M059J (cell line): ENCODE measurements at places on chromosomes 3 and 15.

DNA sequence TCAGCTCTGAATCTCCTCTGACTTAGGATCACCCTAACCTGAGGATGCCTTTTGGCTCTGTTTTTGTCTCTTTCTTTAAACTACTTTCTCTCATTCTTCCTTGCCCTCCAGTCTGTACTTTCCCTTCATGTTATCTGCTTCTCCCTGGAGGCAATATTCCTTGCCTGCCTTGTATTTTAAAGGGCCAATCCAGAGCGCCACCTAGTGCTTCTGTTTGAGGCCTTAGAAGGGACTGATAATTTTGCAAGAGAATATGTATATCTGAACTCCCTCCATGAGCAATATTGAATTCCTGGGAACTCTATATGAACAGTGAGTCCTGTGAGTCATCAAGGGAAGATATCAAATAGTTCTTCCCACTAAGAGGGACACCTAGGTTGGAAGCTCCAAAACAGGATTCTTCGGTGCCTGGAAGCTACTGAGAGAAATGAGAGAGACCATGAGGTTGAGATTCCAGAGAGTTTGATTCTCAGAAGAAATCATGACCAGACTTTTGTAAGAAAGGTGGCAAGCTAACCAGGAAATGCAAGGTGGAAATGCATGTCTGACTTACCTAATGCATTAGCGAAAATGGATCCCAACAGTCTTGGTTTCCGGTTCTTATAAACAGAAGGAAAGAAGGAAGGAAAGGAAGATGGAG, 203.8 kb upstream of the CD96 start:
- DNase-seq: peak; percentile 79

DNA sequence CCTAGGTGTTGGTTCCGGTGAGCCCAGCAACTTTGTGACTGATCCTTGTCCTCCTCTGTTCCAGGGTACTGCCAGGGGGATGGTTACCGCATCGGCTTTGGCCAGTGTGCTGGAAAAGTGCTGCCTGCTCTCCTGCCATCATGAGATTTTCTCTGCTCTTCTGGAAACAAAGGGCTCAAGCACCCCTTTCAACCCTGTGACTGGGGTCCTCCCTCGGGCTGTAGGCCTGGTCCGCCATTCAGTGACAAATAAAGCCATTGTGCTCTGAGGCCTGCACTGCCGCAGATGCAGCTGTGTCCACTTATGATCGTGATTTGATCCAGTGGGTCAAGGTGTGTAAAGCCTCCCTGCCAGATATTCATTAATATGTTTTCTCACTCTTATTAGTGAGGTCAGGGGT, 33.3 kb downstream of the FAH start:
- no peak for DNase-seq

DNA sequence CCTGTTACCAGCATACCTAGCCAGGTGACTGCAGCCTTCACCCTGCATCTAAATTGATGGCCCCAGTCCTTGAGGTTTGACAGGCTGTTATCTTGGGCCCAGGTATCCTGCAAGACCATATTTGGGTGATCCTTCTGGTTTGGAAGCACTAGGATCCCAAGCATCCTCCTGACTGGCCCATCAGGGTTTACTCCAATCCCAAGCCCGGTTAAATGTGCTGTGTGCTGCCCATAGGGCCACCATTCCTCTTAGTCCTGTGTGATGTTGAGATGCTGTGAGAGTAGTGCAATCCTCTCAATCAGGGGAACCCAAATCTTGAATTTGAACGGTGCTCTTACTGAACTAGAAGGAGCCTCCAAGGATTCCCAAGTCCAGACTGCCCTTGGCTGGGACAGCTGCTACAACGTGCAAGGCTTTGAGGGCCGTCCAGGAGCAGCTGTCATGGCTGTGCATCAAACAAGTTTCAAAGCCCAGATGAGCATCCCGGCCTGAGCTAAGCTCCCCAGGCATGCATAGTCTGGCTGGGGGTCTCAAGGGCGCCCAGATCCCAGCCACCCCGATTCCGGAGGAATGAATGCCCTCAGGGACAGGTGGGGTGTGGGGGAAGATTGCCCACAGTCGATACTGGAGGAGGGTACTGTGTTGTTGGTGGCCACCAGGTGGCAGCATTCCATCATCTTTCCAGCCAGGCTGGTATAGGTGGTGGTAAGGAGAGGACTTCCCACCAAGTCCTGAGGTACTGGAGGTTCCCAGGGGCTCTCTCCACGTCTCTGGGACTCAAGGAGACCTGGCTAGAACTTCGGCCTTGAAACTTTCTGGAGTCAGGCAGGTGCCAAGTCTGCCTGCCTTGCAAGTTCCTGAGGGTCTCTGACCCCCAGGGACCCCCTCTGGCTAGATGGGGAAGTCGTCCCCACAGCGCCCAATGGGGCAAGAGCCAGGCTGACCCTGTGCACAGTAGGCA, 32.6 kb downstream of the RBM5 start:
- peak; percentile 66 for DNase-seq

GRCh38 chr15:94206463-94207167, 24.7 kb upstream of the MCTP2 start:
- DNase-seq: peak; percentile 77

GRCh38 chr15:27179789-27180188, 208.8 kb downstream of the GABRG3 start:
- DNase-seq: no peak

DNA sequence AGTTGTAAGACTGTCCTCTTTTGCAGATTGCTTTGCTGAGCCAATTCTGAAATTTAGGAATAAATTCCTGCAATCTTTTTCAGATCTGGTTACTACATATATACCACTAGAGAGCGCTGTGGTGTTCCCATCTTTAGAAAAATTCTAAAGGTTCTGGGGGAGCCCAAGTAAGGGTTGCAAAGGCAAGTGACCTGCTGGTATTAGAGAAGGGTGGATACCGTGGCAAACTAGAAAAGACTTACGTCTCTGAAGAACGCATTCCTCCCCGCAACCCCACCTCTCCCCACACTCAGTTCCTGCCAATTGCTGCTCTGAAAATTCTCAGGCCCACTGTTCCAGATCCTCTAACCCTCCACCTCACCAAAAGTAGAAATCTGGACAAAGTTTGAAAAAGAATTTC, 48.5 kb downstream of the EFHB start:
- peak; percentile 42 for DNase-seq

DNA sequence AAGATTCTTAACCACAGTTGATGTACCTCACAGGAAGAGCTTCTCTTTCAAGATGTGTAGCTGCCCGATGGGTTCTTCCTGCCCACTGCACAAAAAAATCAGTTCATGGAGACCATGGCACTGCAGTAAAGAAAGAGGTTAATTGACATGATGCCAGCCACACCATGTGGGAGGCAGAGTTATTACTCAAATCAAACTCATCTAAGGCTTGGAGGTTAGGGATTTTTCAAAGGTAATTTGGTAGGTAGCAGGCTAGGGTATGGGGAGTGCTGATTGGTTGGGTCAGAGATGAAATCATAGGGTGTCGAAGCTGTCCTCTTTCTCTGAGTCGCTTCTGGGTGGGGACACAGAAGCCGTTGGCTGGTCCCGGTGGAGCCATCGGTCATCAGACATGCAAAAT, 57.4 kb upstream of the BDH1 start:
- DNase-seq: no peak

GRCh38 chr15:96585484-96586386, 255.2 kb downstream of the NR2F2 start:
- DNase-seq: peak; percentile 20

DNA sequence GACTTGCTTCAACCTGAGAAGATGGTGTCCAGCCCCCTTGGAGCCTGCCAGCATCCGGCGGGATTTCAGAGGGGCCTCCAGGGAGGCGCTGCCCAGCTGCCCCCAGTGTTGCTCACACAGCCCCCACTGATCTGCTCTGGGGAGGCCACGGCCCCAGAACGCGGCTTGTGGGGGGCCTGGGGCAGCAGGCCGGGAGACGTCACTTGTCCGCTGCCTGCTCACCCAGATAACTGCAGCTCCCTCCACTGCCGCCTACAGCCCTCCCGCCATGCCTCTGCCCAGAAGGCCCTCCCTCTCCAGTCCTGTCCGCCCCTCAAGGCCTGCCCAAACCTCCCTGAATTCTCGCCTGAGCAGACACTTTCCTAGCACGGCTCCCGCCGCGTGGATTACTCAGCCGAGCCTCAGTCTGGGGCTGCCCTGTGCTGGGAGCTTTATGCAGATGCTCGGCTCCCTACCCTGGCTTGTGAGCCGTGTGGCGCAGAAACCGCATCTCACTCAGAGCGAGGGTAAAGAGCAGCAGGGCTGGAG, 17.2 kb upstream of the ADIPOQ start:
- peak; percentile 43 for DNase-seq

- peak; percentile 57 for DNase-seq
Observed at GRCh38 chr15:41919954-41920538, 26.2 kb upstream of the SPTBN5 start.

DNA sequence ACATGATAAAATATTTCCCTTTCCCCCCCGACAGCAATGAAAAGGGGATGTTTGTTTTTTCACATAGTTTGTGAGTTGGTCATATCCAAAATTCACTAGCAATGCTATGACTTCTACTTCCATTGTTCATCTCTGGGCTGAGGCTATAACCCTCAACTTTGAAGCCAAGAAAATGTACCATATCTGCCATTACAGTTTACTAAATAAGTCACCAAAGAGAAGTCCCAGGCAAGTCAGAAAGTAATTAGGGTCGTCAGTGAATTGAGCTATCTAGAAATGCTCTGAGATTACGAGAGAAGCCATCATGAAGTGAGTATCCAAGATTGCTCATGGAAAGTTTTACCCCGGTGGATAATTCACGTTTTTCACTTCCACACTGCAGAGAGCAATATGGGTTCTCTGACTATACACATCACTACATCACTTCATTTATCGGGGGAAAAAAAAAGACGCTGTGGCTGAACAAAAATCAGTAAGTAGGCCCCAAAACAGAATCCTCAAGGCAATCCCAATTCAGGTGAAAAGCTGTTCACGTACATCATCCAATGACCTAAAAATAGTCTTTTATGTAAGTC, 1.4 kb downstream of the PEAK1 start:
- DNase-seq: peak; percentile 42

DNA sequence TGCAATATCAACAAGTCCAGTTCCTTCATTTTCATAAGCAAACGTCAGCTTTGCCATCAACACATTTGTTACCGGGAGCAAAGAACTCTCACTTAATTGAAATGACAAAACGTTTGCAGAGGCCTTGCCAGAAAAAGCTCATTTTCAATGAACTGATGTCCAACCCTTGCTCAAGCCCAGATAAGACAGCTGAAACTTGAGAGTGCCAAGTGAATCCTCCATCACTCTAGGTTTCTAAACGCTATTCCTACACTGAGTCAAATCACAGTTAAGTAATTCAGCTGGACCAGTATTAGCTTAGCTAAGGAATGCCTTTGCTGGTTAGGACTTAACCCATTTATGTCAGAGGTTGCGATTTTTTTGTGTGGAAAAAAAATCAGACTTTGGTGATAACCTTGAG, 11.5 kb downstream of the CHSY1 start:
- DNase-seq: no peak

- DNase-seq: no peak
Observed at GRCh38 chr3:129402210-129402609, 26.2 kb downstream of the EFCAB12 start.

GRCh38 chr15:69285834-69286233, 12.9 kb upstream of the PAQR5 start:
- DNase-seq: no peak

- DNase-seq: no peak
Observed at GRCh38 chr3:74537857-74538256, 76.6 kb downstream of the CNTN3 start.

- DNase-seq: no peak
Observed at GRCh38 chr3:135930255-135930654, 35.3 kb upstream of the PPP2R3A start.

GRCh38 chr3:171311784-171312183, 148.4 kb downstream of the TNIK start:
- DNase-seq: no peak

DNA sequence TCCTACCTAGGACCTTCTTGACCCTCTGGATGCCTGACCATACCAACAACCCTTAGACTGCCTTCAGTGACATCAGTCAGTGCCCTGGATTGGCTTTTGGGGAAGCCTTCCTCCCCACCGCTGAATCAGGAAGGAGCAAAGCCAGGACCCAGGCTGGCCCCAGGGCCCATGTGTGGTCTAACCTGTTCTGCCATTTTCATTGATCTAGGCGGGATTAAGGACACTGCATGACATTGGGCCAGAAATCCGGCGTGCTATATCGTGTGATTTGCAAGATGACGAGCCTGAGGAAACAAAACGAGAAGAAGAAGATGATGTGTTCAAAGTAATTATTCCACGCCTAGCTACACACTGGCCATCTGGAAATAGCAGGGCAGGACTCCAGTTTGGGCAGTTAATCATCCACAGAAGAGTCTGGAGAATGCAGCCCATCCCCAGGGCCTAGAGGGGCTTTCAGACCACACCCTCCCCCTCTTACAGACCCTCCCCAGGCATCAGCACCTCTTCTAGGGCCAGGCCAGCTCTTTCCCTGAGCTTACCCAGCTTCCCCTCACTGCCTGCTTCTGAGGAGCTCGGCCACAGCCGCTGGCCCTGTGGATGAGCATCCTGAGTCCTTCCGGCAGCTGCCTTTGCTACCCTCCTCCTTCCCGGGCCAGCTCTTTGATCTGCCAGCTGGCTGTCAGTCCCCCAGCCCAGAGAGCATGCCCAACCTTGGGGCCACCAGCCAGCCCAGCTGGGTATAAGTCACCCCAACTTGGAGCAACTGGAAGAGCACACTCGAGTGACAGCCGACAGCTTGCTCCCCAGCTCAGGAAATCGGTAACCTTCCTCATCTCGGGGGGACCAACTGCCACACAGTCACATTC, 45.9 kb downstream of the CHDH start:
- DNase-seq: no peak

DNA sequence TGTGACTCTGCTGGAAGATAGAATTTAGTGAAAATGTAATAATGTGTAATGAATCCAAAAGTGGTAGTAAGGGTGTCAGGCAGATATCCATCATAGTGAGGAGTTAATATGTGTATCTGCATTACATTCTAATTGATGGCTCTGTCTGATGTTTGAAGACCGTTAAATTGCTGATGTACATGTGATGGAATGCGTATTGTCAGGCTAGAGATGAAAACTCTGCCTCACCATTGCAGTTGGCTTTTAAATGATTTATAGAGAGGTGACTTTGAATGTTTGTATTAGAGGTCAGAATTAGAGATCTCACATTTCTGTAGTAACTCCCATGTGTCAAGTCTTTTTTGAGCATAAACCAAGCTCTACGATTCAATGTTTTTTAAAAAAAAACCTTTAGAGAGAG, 234.6 kb downstream of the NAALADL2 start:
- peak; percentile 40 for DNase-seq

DNA sequence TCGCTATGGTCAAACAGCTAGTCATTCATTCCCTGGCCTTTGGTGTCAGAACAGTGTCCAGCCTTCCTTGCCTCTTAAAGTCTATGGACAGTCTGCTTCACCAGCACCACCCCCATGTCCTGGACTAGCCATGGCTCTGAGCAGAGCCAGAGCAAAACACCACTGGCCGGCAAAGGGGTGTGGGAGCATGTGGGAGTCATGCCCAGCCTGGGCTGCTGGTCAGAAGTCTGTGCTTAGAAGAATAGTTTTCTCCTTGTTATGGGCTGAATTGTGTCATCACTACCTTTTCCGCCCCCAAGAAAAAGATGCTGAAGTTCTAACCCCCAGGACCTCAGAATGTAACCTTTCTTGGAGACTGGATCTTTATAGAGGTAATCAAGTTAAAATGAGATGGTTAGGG, 132.9 kb upstream of the LPP start:
- DNase-seq: no peak
